ENCODE measurements at places on chromosomes 1 and 21.
A peak's percentile ranks its signal among the peaks of the same experiment; 100 is the strongest.

DNA sequence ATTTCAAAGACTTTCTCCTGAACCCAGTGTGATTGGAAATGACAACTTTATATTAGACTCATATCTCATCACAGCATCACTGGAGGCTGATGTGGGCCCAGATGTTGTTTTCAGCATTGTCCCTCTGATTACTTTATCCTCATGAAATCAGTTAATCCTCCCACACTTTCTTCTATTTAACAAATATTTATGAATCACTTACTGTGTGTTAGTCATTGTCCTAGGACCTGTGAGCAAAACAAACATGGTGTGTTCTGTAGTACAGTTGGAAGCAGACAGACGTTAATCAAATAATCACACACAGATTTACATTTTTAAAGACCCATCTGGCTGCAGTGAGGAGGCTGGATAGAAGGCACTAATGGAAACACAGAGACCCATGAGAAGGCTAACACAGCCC lies 383.7 kb downstream of the PRDM2 start:
- DNase-seq = no peak

GRCh38 chr21:36926989-36927718 lies 39.3 kb downstream of the HLCS start:
- DNase-seq = peak; percentile 95

DNA sequence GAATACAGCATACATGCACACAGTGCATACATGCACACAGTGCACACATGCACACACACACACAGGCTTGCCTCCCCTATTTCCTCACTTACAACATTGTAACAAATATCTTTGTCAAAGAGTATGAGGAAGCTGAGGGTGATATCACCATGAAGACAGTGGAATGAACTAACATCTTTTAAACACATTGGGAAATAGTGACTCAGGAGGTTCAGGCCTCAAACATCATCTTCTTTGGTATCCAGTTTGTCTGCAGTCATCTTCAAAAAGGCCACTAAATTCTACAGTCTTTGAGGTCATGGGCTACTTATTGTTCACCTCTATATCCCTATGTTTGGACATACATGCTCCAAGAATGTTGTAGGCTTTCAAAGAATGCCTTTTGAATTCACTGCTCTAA lies 2.1 kb upstream of the LCE2B start:
- DNase-seq = no peak

DNA sequence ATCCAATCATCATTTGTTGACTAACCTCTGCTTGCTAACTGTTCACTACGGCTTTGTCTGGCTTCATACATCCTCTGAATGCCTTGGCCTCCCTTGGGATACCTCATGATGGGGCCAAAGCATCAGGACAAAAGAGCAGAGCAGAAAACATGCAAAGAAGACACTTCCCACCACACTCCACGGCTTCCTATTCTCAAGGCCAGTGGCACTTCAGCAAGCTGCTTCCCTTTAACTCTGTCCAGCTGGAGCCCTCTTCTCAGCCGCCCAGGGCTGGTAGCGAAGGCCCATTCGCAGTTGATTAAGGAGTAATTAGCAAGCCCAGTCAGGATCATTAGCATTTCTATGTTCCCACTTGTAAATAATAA lies 224.3 kb upstream of the FGGY start:
- peak; percentile 84 for DNase-seq

DNA sequence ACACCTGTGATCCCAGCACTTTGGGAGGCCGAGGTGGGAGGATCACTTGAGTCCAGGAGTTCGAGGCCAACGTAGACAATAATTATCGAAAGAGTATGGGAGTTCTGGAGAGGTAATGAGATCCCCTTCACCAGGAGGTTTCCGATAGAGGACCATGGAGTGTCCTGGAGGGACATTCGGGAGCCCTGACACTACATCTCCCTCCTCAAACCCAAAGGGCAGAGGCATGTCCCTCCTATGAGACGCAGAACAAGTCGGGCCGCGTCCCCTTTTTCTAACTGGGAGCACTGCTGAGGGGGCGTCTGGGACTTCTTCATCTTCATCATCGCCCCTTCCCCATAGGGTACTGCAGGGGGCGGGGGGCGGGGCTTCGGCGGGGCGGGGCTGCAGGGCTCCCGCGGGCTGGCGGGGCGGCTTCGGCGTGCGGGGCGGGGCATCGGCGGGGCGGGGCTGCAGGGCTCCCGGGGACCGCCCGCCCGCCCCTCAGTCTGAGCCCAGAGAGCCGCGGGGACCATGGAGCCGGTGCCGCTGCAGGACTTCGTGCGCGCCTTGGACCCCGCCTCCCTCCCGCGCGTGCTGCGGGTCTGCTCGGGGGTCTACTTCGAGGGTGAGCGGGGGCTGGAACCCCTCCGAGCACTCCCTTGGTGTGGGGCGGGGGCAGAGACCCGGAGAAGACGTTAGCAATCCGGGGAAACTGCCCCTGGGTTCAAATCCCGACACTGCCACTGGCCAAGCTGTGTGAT lies at the start of gene THEMIS2:
TSS of gene THEMIS2 (plus strand) at position 486 of the 743 bp plus-strand sequence. CDS start at position 514, 28 bp downstream.
- no peak for DNase-seq

- DNase-seq = peak; percentile 22
Observed at GRCh38 chr1:201882665-201883132, 6.0 kb upstream of the SHISA4 start.

- DNase-seq = no peak
Observed at GRCh38 chr1:10181154-10181553, 29.2 kb upstream of the KIF1B start.

- peak; percentile 94 for DNase-seq
Observed at GRCh38 chr1:48572646-48573258, 100.7 kb upstream of the SPATA6 start.

- no peak for DNase-seq
Observed at GRCh38 chr1:232737917-232738316, 67.3 kb upstream of the MAP10 start.

DNA sequence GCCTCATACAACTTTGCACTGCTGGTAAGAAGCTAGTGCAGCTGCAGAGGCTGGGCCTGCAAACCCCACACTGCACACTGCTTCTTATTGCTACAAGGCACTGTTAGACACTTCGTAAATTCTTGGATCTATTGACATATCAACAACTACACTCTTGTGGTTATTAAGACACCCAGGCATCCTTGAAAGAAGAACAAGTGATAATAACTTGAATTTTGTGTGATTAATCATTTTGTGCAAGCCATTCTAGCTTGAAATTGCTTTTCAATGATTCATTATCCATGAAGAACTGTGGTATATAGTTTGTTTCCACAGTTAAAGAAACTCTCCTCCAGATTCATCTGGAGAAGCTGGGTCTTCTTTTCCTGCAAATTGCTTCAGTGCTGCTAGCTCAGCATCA lies 33.7 kb upstream of the IFI44L start:
- no peak for DNase-seq

GRCh38 chr1:152658649-152659048 lies 4.5 kb upstream of the LCE2D start:
- DNase-seq = no peak

- no peak for DNase-seq
Observed at GRCh38 chr21:42849759-42850412, 29.5 kb downstream of the WDR4 start.

- no peak for DNase-seq
Observed at GRCh38 chr1:10242135-10242534, 31.8 kb downstream of the KIF1B start.

GRCh38 chr1:38277646-38278045 lies 231.1 kb upstream of the POU3F1 start:
- DNase-seq = no peak

GRCh38 chr1:96072021-96072420 lies 649.6 kb upstream of the PTBP2 start:
- no peak for DNase-seq

GRCh38 chr1:3722846-3723245 lies 29.4 kb upstream of the CCDC27 start:
- DNase-seq = no peak

DNA sequence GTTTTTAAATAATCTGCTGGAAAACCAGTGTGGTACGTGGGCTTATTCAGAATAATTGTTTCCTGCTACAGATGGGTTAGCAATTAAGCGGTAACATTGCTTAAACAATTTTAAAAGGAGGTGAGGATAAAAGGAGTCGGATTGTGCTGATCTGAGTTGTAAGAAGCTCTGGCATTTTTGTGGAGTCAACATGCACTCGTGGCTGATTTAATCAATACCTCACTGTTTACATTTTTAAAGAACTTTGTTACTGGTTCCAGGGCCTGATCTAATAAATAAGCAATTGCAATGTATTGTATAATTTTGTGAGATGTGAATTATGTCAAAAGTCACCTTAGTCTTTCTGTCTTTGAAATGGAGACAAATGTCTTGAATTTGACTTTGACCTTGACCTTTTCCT lies 474.0 kb downstream of the SETD4 start:
- DNase-seq = no peak

DNA sequence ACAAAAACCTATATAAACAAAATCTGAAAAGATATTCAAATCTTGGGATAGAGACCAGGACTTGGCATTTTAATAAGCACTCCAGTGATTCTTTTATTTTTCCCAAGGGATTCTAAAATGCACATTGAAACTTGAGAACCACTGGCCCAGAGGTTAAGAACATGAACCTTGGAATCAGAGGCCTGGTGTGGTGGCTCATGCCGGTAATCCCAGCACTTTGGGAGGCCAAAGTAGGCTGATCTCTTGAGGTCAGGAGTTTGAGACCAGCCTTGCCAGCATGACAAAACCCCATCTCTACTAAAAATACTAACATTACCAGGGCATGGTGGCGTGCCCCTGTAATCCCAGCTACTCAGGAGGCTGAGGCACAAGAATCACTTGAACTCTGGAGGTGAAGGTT lies 12.9 kb upstream of the CEP85 start:
- DNase-seq = no peak

DNA sequence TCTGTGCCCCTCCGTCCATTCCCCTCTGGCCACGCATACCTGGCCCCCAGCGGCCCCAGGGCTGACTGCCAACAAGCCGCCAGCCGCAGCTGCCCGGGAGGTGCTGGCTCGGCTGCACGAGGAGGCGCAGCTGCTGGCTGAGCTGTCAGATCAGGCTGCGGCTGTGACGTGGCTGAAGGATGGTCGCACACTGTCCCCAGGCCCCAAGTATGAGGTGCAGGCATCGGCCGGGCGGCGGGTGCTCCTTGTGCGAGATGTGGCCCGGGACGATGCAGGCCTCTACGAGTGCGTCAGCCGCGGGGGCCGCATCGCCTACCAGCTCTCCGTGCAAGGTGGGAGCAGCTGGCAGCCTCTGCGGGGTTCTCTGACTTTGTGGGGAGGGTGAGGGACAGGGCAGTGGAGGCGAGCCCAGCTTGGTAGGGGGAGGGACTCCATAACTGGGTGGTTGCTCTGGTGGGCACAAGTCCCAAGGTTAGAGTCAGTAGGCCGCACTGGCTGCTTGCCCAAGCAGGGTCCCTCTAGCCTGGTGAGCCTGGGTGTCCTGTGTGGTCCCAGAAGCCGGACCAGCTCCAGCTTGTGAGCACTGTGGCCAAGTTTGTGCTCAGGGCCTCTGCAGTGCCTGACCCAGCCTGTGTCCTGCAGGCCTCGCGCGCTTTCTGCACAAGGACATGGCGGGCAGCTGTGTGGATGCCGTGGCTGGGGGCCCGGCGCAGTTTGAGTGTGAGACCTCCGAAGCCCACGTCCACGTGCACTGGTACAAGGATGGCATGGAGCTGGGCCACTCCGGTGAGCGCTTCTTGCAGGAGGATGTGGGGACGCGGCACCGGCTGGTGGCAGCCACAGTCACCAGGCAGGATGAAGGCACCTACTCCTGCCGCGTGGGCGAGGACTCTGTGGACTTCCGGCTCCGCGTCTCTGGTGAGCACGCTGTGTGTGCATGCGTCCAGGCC lies 8.8 kb downstream of the OBSCN start:
- DNase-seq = no peak

- DNase-seq = peak; percentile 81
Observed at GRCh38 chr21:38310646-38311485, 54.1 kb downstream of the KCNJ15 start.

GRCh38 chr1:164446020-164446419 lies 113.0 kb upstream of the PBX1 start:
- DNase-seq = no peak

GRCh38 chr1:24535021-24535424 lies 20.9 kb upstream of the NCMAP start:
- DNase-seq = no peak

DNA sequence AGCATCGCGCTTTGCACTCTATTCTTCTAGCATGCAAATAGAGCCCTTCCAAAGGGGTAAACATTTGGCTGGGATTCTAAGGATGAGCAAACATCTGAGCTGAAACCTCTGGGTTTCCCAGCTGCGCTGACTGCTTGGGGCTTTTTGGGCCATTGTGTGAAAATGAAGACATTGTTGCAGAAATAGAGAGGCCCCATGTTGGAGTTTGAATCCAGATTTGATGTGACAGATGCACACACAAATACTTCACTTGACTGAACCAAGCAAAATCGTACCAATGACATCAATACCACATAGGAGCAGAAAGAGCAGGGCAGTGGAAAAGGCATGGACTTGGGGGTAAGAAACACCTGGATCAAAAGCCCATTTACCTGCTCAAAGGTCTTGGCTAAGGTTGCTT lies 144.6 kb upstream of the HMGB4 start:
- no peak for DNase-seq

DNA sequence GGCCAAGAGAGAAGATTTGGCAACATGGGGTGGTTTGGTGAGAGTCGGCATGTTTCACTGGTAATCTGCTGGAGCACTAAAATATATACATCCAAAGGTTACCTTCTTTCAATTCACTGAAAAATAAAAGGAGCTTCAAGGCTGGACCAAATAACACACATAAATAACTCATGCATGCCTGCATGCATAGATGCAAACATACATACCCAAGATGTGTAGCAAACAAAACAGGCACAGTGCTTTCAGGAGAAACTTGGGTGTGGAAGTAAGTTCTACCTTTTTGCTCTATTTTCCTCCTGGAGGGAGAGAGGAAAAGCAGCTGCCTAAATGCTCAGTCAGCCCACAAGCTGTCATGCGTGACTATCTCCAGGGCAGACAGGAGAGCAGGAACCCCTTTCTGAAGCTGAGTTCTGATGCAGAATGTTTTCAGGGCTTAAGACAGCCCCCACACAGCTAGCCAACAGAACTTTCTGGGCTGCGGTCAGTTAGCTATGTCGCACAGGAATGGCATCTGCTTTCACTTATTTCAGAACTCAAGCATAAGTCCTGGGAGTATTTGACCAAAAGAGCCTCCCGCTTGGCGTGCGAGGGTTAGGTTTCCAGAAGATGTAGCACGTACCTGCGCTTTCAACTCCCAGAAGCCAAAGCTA lies 166.2 kb downstream of the TOMM20 start:
- DNase-seq = no peak

- peak; percentile 61 for DNase-seq
Observed at GRCh38 chr1:108561689-108562326, 1.9 kb downstream of the EEIG2 start.

DNA sequence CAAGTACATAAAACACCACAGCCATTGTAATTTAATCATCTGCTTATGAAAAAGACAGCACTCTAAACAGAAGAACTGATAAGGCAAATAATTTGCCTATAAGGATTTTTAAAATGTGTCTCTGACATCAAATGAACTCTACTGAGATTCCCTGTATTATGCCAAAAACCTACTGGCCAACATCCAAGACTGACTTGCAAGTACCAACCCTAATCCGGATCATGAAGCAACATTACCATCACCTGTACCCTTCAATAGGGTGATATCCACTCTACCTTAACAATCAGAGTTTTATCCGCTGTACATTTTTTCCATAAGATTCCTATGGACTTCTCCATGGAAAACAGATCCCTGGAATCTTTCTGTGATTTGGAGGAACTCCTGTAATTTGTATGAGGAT lies 4.6 kb downstream of the RGS7 start:
- no peak for DNase-seq

GRCh38 chr1:209728466-209728865 lies 23.8 kb downstream of the HSD11B1 start:
- DNase-seq = no peak
